ENCODE measurements at places on chromosomes 6 and 20.

- DNase-seq, result no peak
Observed at GRCh38 chr6:51301962-51302361, 483.3 kb downstream of the TFAP2B start.

- DNase-seq, result no peak
Observed at GRCh38 chr6:46507426-46507825, 16.2 kb upstream of the RCAN2 start.

- DNase-seq, result no peak
Observed at GRCh38 chr20:57148263-57148662, 118.2 kb downstream of the BMP7 start.

GRCh38 chr6:34315780-34316179 lies 67.0 kb upstream of the SMIM29 start:
- no peak for DNase-seq

DNA sequence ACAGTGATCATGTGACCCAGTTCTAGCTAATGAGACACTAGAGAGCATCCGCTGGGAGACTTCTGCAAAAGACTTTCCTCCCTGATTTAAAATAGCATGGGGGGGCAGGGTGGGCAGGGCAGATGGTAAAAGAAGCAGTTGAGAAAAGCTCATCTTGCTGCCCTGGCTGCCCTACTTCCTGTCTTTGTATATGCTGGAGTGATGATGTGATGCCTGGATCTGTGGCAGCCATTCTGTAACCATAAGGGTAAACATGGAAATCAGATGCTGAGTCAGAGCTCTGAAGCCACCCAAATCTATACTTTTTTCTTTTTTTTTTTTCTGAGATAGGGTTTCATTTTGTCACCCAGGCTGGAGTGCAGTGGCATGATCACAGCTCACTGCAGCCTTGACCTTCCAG lies 25.4 kb downstream of the ZFP64 start:
- no peak for DNase-seq

DNA sequence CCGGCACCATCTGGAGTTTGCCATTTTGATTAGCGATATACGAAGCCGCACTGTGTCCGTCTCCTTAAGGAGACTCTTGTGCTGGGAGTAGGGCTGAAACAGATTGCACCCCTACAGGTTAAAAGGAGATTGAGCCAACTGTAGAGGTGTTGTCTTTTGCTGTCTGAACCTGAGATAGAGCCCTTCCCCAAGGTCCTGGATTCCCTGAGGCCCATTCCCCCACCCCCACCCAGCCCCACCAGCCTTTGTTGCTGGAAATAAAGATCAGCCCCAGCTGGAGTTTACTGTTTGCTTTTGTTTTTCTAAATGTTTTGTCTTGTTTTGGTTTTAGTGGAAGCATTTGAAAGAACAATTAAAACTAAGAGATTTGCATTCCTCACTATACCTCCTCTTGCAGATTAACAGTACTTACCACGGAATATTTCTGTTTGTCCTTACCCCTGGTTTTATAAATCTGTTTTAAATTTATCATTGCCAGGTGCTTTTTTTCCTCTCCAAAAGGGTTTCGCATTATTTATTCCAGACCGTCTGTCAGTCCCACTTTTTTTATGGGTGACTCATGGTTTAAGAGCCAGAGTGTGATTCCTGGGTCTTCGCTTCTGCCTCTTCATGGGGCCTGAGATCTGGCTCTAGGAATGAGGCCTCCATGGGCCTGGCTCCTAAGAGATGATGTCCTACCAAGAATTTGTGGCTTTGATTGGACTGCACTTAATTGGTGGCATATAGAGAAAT lies 169.2 kb downstream of the DTNBP1 start:
- no peak for DNase-seq

DNA sequence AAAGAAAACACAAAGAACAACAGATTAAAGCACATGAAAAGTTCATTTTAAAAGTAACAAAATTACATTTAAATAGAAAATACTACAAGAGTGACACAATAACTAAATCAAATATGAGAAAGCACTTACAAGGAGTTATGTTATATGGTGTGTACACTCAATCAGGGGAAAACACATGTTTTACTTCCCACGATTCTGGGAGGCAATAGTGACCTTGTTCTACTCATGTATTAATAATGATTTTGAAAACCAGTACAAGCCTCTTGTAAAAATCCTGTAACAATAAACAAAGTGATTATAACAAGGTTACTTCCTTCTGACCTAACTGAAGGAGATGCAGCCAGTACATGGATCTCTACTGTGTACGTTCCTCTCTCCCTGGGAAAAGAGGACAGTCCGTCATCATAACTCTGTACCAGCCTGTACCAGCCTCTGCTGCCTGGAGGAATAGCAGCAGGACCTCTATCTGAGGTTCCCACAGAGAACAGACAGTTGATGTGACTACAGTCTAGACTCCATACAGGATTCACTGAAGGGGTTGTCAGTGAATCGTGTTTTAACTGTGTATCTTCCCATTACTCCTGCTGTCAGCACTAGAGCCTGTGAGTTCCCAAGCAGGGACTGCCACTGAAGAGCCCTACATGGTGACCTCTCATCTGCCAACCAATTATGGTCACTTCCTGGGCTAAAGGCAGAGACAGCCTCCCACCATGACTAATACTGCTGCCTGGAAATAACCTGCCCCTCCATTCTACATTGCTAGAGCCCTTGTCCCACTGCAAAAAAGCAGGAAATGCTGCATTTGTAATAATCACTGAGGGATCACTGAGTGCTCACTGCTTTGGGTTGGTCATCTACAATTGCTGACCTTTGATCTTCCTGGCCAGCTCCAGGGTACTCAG lies 149.7 kb downstream of the KIF16B start:
- no peak for DNase-seq

DNA sequence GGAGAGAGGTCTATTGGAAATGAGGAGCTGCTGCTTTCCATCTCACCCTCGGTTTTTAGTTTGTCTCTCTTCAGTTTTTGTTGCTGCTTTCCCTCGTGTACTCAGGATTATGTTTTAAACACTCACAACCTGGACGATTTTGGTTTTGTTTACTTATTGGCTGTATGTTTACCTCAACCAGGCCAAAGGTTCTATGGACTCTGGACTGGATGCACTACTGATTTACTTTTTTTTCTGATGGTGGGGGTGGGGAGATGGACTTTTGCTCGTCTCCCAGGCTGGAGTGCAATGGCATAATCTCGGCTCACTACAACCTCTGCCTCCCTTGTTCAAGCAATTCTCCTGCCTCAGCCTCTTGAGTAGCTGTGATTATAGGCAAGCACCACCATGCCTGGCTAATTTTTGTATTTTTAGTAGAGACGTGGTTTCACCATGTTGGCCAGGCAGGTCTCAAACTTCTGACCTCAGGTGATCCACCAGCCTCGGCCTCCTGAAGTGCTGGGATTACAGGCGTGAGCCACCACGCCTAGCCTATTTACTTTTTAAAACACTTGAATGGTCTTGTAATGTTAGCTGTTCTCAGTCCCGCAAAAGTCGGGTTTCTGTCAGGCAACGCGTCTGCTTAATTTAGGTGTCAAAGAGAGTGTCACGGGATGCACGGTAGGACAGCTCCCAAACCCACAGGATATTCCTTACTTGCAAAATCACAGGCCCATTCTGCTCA lies 148.2 kb upstream of the RIPOR2 start:
- DNase-seq, result no peak

- DNase-seq, result no peak
Observed at GRCh38 chr6:3163248-3163594, 5.9 kb upstream of the TUBB2A start.

DNA sequence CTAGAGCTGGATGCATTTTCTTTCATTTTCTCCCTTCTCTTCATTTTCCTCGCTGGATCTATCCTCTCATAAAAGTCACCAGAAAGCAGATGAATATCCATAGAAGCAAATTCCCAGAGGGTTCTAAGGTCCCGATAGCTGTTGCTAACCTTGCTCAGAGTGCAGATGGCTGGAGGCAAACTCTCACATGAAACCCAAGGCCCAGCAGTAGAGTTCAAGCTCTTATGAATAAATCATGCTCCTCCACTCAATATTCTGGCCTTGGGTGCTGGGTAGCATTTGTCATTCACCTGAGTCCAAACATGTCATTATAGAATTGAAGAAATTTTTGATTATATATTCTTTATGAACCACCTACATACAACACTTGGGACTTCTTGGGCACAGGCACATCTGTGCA lies 539.7 kb upstream of the MARCKS start:
- no peak for DNase-seq

DNA sequence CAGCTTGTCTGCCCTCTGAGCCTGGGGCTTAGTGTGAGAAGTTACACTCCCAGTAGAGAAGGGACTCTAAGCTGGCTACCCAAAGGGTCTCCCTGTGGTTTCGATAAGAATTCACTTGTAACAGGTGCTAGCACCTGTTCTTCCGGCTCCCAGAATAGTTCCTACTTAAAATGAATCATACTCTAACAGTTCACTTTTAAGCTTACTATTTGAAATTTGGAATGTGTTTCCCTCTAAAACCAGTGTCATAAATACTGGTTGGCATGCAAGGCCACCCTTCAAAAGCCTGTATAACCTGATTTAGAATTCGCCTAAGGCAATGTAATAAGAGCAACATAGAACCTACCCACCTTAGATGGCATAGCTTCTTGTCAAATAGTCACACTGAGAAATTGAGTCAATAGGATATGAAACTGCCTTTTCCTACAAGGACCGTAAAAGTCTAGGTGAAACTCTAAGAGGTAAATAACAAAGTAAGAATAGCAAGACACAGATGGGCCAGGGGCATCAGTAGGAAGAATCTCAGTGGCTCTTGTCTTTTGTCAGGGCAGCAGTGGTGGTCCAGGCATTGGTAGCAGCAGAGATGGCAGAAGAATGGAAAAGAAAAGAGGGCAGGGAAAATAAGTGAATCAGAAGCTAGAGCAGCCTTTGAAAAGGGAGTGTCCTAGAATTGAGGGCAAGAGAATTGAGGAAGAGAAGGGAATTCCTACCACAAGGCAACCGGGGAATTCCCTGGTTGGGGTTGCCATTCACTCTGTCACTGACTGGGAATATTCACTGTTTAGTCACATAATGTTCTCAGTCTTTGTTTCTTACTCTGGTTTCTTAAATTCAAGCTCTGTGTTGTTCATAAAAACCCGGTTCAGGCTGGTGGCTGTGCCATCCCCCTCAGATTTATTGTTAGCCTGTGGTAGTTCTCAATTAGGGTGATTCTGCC lies 91.5 kb downstream of the HIVEP2 start:
- DNase-seq, result no peak

- DNase-seq, result no peak
Observed at GRCh38 chr6:30323806-30324205, 2.9 kb upstream of the TRIM39 start.

- no peak for DNase-seq
Observed at GRCh38 chr6:155224618-155225017, 39.2 kb upstream of the CLDN20 start.

- no peak for DNase-seq
Observed at GRCh38 chr6:2296781-2297180, 51.4 kb upstream of the GMDS start.

DNA sequence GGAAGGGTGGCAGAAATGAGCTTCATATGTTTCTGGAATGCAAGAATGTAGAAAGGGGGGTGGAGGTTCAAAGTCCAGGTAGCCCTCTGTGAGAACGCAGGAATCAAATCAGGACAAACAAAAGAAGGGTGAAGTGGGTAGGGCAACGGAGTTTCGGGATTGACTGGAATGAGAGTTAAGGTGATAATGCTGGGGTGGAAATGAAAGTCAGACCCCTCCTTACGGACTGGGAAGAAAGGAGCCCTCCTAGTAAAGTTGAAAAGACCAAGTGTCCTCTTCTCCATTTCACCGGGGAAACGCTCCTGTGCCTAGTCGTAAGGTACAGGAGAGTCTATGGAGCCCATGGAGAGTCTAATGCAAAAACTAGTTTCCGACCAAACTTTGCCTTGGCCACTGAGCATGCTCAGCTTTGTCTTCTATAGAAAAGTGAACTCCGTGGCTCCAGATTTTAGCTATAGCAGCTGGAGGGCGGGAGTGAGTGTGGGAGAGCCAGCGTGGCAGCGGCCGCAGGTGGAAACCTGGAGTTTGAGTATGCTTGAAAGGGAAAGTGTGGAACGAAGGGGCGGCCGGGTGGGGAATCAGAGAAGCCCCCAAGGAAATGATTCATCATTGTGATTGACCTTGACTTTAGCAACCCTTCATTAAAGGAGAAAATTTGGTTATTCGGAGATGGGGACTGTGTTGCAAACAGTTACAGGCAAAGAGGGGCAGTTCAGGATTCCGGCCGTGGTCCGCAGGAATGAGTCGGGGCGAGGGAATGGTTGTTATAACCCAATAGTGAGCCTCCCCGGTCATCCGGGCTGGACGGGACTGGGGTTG lies 1.3 kb upstream of the LRRC1 start:
- peak; percentile 48 for DNase-seq

DNA sequence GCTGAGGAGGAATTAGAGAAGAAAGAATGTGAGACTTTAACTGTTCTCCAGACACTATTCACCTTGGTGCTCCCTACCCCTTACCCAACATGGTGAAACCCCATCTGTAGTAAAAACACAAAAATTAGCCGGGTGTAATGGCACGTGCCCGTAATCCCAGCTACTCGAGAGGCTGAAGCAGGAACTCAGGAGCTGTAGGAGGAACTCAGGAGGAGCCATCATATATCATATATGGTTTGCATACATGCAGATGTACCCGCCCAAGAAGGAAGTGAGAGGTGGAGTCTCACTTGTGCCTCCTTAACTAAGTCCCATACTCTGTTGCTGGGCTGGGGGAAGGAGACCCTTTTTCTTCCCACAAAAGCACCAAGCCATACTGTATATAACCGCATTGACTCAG lies 35.5 kb upstream of the ME1 start:
- no peak for DNase-seq

GRCh38 chr6:148426317-148426977 lies 83.8 kb downstream of the SASH1 start:
- no peak for DNase-seq

DNA sequence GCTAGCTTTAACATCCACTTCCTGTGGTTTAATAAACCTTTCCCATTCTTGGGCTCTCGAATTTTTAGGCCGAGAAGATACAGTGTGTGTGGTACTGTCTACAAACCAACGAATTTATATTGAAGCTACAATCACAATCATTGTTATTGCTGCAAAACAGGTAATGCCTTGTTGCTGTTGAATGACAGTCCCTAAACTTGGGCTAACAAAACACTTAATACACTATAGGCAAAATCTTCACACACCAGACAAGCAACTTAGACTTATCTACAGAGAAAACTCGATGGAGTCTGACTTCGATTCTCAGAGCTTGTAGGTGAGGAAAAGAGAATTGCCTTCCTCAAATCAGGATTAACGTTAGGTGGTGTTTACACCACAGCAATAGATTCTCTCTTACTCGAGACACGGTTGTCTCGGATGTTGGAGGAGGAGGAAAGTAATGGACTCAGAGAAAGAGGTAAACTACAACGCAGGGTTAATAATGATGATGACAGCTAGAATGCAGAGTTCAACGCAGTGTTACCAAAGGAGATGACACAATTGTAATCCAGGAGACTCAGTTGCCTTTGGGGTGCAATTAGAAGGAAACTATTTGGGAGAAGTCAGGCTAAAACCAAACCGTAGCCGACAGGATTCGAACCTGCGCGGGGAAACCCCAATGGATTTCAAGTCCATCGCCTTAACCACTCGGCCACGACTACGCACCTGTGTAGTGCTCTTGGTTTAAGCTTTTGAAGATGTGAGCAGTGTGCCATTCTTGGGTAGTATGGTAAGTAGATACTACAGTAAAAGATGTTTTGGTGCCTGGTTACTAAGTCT lies 32.5 kb upstream of the ZNF184 start:
- DNase-seq, result peak; percentile 73
